Muscle of arm (tissue), 14 donors: ENCODE measurements at places on chromosomes 1 and 21.
A peak's percentile ranks its signal among the peaks of the same experiment; 100 is the strongest.

- DNase-seq = no peak
Observed at GRCh38 chr1:6497215-6497866, 5.9 kb upstream of the PLEKHG5 start.

GRCh38 chr1:107171333-107171732 is 30.5 kb downstream of the NTNG1 start:
- no peak for DNase-seq

DNA sequence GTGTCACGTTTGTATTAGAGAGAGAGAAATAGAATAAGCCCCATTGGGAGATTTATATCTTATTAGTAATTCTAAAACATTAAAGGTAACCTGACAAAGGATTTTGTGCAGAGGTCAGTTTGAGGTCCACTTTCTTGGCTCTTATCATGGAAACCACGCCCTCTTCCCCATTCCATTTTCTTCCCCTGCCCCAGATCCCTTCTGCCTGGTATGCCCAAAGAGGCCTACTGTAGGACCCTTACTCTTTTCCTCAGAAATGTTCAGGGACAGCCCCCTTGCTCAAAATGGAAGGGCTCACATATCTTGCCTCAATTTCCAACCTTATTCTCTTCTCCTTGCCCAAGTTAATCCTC is 9.6 kb downstream of the CCDC185 start:
- no peak for DNase-seq

DNA sequence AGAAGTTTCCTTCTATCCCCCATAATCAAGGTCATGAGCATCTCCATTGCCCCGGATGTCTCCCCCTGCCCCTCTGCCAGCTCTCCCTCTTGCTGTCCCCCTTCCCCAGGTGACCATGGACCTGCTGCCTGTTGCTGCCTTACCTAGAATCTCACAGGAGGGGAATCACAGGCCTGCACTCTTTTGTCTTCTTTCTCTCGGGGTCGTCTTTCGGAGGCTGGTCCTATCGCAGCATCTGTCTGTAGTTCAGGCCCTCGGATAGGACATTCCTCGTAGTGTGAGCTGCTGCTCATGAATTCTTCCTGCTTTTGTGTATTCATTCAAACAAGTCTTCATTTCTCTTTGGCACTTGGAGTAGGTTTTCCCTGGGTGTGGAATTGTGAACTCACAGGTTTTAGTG is 39.9 kb upstream of the ACTRT2 start:
- DNase-seq = no peak

DNA sequence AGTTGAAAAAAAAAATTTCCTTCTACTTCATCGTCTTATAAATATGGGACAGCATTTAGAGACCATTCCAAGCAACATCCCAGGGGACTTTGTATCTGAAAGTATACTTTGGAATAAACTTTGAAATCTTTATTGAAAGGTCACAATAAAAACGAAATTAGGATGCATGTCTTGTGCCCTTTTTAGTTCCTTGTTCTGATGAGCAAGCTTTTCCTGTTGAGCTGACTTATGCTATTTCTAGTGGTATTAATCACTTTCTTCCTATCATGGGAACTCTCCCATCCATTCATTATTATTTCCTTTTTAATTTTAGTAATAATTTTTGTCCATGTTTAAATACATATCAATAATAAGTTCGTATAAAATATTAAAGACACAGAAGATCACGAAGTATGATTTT is 4.0 kb upstream of the GBP2 start:
- no peak for DNase-seq

DNA sequence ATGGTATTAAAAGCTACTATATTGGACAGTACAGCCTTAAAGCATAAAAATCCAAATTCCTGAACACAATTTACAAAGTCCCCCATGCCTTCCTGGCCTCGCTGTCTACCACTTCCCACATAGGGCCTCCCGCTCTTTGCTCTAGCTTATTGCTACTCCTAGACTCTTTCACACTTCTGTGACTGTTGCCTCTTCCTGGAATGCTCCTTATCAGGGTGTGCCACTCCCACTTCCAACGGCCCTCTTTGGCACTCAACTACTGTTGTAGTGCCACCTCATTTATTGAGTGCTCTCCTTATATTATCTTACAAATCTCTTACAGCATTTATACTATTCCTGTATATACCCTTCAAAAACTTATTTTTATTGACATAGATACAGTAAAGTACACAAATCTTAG is 4.8 kb downstream of the SARS1 start:
- DNase-seq = no peak

DNA sequence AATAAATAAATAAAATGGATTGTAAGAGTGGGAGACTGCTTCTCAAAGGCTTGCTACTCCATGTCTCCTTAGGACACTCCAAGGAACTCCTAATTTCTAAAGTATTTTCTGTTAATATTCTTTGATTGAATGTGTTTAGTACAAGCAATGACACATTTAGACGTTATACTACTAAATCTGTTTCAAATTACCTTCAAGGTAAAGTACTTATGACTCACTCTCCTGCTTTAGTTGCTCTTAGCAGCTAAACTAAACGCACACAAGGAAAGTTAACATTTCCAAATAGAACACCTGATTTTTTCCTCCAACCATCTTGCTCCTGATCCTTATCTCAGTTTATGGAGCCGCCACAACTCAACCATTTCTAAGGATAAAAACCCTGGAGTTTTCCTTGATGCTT is 969.8 kb upstream of the ADGRL4 start:
- no peak for DNase-seq

DNA sequence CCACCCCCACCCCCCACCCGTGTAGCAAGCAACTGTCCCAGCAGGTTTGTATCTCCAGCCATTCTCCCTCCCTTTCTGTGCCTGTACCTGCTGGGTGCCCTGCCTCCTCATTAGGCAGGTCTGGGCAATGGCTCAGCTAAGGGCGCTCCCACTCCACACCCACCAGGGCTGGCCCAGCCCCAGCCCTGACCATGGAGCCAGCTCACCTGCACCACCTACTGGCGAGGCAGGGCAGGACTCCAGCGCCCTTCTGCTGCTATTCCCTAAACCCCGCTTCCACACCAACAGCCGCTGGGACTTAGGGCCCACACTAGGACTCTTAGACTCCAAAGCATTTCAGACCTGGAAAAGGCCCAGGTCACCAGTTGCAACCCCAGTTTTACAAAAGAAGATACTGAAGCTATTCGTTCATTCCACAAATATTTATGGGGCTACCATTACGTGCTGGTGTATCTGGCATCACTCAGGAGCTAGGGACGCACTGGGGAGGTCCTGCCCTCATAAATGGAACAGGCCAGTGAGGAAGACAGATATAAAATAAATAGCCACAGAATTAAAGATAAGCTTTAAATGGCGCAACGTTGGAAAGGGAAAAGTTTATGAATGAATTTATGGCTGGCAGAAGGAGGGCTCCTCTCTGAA is 24.0 kb downstream of the PGLYRP3 start:
- DNase-seq = no peak

DNA sequence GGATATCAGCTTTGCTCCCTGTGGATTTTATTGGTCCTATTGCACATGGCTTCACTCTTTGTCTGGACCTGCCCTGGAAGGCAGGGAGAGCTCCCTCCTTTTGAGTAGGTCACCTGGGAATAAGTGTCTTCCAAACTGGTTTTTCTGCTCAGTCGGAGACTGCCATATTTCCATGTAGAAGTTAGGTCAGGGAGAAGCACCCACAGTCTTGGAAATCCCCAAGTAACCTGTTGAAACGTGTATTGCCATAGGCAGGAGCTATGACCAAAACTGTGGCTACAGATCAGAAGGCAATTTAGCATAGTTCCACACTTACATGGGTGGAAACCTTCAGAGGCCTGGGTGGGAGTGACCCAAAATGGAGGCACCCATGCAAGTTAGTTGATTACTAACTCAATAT is 3.5 kb upstream of the GNG12 start:
- DNase-seq = no peak

GRCh38 chr1:21834094-21834493 is 22.0 kb downstream of the LDLRAD2 start:
- DNase-seq = no peak

DNA sequence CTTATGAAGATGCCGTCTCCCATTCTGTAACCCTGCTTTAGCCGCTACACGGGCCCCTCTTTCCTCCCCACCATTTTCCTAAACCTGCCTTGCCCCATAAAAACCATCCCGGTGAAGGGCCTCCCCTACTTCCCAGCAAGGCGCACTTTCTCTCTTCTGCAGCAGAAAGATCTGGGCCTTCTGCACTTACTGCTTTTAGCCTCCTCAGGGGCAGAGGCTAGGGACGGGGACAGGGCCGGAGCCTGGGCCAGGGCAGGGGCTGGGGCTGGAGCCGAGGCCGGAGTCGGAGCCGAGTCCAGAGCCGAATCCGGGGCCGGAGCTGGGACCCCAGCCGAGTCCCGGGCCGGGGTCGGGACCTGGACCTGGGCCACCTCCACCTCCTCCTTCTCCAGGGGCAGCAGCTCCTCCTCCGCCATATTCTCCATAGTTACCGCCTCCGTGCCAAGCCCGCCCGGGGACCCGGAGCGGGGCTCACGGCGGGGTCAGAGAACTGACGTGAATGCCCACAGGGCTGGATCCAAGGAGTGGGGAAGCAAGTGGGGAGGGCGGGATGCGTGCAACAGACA is 382 bp downstream of the TRMT1L start:
- DNase-seq = peak; percentile 73

- no peak for DNase-seq
Observed at GRCh38 chr1:71001624-71002023, 46.0 kb downstream of the PTGER3 start.

GRCh38 chr1:107110326-107110725 is 30.5 kb upstream of the NTNG1 start:
- DNase-seq = peak; percentile 85

GRCh38 chr1:46013581-46013980 is 118.8 kb downstream of the PIK3R3 start:
- DNase-seq = no peak

DNA sequence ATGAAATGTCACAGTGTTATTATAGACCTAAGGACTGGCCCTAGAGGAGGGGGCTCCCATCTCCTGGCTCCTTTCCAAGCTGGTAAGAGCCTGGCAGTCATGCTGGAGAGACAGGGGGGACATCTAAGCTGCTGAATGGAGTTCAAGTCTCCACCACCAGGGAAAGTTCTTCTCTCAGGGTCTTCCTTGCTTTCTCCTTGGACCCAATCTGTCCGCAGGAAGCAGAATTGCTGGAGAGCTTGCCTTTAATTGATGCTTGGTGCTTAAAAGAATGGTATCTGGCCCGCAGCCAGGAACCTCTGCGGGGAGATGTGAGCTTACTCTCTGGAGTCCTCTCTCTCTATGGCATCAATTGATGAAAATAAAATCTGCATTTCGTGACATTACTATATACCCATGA is 25.1 kb downstream of the IRF2BP2 start:
- no peak for DNase-seq

DNA sequence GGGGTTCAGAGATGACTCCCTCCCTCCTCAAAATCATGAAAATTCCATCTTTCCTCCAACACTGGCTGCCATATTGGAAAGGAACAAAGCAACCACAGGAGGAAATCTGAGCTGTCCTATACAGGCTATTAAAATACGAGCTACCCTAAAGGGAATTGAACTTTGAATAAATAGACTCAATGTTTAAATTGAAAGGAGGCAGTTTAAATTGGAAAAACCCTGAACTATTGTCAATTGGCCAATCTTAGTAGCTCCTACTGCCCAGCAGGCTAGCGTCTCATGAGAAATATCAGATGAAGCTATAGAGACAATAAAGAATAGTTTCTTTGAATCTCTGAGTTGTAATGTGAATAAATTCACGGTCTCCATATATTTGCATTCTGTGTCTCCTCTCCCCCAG is 85.4 kb upstream of the KCNE2 start:
- no peak for DNase-seq

- no peak for DNase-seq
Observed at GRCh38 chr1:150121236-150121862, 28.4 kb upstream of the PLEKHO1 start.

DNA sequence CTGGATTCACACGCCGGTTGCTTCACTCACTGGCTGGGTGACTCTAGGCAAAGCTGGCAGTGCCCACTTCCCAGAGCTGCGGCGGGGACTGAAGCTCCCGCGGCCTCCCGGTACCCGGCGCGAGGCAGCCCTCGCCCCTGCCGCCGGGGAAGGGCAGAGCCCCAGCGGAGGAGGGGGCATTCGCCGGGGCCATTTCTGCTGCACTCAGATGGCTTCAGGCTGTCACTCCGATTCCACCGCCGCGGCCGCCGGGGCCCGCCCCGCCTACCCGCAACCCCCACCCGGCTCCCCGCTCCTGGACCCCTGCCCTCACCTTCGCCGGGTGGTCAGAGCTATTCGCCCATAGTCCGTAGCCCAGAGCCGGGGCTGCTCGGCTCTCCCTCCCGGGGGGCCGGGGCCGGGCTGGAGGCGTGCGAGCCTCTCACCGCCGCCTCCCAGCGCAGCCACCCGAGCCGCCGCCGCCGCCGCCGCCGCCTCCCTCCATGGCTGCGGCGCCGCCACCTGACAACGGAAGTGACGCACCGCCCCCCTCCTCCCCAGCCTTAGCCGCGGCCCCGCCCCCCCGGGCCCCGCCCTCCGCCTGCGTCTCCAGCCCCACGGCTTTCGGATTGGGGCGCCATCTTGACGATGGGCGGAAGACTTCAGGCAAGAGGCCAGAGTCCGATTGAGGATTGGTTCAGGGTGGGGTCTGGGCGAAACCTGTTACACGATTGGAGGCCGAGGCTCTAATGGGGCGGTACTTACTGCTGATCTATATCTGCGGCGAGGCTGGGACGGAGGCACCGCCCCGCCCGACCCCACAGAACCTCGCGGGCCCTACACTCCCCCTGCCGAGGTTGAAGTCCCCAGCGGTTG is at the start of gene STK40:
Gene STK40, minus strand, starts transcription at position 515 of the 855 bp plus-strand sequence. CDS start 24,592 bp downstream, outside the sequence.
- peak; percentile 99 for DNase-seq

- DNase-seq = no peak
Observed at GRCh38 chr1:101299141-101299540, 62.3 kb downstream of the S1PR1 start.

- no peak for DNase-seq
Observed at GRCh38 chr1:41363591-41364320, 2.5 kb downstream of the FOXO6 start.

- no peak for DNase-seq
Observed at GRCh38 chr1:226762055-226762454, 23.0 kb upstream of the ITPKB start.

DNA sequence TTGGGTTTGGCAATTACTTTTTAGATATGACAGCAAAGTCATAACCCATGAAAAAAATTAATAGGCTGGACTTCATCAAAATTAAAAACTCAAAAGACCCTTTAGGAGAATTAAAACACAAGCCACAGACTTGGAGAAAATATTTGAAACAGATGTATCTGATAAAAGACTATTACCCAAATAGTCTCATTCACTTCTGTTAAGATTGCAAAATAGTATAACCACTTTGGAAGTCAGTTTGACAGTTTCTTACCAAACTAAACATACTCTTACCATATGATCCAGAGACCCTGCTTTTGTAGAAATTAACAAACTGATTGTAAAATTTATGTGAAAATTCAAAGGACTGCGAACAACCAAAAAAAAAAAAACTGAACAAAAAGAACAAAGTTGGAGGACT is 32.5 kb upstream of the SLC44A3 start:
- DNase-seq = no peak

- DNase-seq = no peak
Observed at GRCh38 chr1:3063379-3064295, 5.4 kb upstream of the PRDM16 start.

DNA sequence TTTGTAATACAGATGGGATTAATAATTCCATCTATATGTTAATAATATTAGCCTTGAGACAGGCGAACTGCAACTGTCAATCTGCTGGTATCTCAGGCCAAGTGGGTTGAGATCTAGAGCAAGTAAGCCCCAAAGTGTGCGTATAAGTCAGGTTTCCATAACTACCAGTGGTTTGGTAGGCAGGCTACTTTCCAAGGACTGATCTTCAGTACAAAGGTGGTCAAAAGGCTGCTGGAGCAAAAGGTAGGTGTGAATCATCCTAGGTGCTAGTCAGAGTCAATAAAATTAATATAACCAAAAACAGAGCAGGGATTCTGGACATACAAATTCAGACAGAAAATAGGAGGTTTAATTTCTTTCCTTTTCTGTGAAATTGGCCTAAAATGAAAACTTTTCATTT is 328.0 kb downstream of the TGFB2 start:
- no peak for DNase-seq
